ENCODE measurements at places on chromosomes 16 and 17.

DNA sequence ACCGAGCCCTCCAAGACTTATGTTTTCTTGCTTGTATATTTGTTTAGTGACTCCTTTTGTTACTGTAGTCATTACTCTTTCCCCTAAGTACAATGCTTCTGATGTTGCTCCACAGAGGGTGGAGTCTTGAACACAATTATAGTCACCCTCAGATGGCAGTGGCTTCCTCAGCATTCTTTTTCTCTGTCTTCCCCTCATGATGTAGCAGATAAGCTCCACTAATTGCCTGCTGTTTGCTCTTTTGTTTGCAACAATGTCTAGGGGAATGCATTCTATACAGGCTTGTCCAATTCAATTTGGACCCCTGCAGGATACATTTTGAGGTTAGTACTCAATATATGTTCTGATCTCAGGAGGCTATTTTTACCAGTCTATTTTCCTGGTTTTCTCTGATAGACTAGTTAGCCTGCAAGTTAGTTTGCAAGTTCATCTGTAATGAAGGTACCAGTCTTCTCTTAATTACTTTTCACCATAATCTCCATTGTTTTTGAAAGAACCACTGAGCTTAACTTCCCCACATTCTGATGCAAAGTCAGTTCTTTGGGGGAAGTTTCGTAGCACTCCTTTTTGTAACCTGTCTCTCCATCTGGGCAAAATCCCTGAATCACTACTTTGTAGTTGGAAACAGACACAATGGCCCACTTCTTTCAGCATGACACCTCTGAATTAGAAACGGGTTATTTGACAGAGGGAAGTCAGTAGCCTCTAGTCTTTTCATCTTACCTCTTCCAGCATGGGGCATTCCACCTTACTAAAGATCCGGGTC is 1509.2 kb downstream of the CDH11 start:
- no peak for DNase-seq

DNA sequence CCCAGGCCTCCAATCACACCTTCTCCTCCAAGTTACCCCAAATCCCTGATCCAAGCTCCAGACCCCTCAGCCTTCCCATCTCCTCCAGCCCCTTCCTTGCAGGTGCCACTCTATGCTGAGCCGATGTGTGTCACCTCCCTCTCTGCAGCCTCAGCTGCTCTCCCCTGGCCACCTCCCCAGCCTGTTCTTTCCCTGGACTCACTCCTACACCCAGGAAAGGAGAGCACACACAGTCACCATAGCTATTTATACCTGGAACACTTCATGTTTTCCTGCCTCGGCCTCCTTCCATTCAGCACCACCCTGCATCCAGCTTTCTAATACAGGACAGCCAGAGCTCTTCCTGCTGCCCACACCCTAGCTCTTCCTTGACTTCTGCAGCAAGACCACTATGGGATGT is 12.5 kb upstream of the TMEM132E start:
- no peak for DNase-seq

DNA sequence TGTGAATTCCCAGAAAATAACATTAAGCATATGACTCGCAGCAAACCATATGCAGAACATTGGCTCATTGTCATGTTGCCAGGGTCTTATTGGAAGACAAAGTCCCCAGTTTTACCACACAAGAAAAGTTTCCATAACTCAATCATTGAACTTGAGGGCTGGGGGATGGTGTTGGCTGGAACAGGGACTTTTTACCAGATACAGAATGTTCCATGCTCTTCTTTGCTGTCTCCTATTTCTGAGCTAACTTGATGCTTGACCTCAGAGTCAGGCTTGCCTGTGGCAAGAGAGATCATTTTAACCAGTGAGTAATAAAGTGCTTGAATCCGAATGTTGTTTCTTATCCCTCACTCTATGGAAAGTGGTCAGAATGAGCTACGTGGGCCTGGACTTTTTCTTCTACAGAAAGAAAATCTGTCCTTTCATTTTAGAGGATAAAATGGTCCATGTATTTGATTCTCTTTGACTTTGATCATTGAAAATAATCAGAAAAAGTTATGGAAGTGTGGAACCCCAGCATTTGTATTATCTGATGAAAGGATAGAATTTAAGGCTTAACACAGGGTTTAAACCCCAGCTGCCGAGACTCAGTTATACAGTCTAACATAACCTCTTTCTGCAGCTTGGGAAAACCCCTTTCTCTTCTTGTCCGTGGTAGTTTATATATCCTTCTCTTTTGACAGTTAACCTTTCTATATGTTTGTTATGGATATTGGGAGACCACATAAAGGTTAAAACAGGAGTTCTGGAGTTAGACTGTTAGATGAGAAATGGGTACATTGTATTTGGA is 67.0 kb downstream of the TUBD1 start:
- DNase-seq, result no peak

DNA sequence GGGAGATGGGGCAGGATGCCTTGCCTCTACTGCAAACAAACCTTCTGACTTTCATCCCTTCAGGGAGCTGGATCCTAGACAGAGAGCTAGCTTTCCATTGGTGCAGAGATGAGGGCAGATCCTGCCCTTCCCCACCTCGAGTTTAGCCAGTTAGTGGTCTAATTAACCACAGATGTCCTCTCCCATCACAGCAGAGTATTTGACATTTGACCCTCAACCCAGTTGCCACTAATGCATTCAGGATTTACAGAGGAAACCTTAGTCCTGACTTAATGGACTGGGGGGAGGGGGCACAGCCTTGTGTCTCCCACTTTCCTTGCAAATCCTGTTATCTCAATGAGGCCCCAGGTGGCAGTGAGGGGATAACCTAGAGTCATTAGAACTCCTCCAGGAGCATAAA is 10.2 kb downstream of the PIP4K2B start:
- no peak for DNase-seq

DNA sequence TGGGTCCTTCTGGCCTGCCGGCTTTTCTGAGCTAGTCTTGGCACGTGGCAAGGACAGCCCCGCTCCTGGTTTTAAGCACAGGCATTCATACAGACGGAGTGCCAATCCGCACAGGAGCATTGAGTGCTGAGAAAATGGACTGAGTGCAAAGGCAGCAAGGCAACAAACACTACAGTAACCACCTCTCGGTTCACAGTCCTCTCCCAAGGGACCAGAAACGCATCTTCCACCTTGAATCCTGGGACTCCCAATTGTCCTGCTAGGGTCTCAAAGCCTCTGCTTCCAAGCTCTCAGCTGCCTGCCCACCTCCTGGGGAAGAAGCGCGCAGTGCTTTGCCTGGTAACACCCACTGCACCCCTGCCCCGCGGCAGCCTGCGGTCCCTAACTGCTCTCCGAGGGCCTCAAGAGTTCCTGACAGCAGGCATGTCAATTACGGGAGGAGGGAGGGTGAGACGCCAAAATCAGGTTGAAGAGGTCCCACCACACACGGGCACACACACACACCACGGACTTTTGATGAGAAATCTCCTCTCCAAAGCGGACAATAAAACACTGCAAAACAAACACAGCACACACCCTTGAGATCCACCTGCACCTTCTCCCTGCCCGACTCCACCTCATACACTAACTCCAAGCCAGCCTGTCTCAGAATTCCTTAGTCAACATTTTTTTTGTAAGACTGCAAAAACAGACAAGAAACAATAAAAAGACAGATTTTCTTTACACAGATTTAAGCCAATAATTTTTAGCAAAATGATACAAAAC is 15.0 kb downstream of the SLC16A3 start:
- no peak for DNase-seq

- no peak for DNase-seq
Observed at GRCh38 chr17:1945621-1946020, 79.5 kb downstream of the RTN4RL1 start.

DNA sequence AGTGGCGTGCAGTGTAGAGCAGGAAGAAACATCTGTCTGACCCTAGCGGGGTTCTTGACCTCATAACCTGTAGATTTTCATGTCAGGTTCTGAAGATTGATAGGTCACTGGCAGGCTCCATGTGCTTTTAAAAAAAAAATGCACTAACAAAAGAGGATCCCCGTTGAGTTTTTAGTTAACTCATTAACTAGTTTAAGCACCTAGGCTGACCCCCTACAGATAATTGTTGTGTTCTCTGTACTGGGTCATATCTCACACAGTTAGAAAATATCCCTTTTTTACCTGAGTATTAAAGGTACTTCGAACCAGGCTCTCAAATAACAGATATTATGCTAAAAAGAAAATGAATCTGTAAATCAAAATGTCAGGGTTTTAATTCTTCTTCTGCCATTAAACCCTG is 676.6 kb downstream of the CDH11 start:
- DNase-seq, result no peak

DNA sequence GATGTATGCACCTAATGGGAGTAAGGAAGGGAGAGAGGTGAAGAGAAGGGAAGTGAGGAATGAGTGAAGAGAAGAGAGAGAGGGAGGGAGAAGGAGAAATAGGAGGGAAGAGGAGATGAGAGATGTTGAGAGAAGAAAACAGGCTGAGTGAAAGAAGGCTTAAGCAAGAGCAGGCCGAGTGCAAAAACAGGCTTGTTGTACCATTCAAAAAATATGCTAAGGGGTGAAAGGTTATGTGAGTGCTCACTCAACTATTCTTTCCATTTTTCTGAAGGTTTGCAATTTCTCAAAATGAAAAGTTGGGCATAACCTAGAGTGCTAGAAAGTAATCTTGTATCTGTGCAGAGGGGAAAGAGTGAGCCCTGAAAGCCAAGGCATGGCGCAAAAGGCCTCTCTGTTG is 22.9 kb downstream of the RPGRIP1L start:
- no peak for DNase-seq

DNA sequence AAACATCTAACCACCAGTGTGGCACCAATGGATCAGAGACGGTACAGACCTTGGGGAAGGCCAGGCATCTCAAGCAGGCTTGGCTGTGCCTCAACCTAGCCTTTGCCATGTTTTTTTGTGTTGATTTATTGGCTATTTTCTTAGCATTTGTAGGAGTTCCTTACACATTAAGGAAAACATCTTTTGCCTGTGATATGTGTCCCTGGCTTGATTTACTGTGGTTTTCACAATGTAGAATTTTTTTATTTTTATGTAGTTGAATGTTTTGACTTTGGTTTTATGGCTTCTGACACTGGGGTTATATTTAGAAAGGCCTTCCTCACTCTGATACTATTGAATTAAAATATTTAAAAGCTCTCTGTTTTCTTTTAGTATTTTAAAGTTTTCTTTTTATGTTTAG is 132.6 kb downstream of the ZNF423 start:
- DNase-seq, result no peak

- DNase-seq, result peak; percentile 5
Observed at GRCh38 chr16:66604376-66605176, at the start of gene CMTM3. Gene CMTM3 (plus strand): TSS chr16:66604704. CDS start chr16:66604806, 102 bp downstream.

DNA sequence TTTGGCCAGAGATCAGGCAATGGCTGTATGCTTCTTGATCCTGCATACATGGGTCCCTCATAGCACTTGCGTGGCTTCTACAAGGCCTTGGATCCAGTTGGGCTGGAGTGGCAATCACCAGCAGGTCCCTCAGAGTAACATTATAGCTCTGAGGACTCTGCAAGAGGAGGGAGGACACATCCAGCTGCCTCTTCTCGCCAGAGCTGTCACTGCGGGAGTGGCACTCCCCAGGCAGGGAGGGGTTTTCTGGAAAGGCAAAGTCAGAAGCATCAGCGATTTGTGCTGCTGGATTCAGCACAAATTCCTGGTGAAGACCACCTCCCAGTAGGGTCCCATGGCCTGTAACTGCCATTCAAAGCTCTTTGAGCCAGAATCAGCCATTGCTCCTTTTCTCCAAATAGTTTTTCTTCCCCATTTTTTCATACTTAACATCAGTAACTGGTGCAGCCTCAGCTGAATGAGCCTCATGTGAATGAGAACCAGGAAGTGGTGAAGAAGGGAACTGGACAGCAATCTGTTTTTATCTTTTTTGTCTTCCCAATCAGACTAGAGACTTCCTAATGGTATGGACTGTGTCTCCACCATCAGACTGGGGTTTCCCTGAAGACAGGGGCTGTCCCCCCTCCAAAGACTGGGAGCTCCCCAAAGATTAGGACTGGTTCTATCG is 40.6 kb upstream of the HOXB13 start:
- no peak for DNase-seq

DNA sequence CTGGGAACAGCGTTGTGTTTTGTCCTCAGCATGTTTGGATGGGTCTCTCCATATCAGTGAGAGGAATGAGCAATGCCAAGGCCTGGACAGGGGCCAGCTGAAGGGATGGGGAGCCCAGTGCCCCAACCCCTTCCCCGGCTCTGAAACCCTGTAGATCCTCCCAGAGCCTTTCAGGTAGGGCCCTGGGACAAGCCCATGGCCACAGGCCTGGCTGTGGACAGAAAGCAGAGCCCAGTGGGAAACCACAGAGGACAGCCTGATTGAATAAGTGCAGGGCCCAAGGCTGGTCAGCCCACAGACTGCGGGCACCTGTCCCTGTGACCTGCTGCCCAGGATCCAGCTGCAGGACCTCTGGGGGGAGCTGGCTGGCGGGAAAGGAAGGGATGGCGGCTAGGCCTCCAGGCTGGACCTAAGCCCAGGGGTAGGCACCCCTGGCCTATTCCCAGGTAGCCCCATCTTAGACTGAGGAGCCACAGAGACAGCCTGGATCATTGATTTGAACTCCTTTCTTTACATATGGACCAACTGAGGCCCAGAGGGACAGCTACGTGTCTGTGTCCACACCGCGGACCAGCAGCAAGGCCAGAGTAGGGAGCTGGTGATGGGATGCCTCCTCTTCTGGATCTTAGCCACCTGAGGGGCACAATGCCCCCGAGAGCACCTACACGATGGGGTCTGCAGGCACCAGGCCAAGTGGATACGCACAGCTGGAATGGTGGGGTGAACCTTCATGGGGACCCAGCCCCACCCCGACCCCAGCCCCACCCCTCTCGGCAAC is 1.3 kb downstream of the CCDC102A start:
- DNase-seq, result no peak

DNA sequence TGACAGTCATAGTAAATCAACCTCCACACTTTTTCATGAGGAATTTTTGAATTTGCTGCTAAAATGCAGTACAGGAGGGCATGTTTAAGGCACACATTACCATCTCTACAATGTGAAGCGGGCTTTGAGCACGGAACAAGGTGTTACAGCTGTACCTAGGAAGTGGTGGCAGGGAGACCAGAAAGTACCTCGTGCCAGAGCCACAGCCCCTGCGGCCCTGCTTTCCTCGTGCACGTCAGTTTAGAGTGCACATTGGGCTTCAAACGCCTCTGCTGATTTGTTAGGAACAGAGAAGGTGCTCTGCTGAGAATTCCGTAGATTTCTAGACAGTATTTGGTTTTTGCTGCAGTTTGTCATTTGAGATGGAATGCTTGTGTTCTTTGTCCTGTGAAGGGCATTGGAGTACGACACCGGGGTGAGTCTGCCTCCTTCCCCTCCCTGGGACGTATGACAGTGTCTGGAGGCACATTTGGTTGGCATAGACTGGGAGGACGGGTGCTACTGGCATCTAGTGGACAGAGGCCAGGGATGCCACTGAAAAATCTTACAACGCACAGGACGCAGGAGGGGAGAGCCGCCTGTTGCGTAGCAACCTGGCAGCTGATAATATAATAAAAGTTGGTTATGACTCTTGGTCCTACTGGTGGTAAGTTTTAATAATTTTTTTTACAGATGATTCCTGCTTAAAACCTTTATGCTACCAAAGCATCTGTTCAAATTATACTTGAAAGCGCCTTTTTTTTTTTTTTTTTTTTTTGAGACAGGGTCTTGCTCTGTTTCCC is 9.1 kb downstream of the FOXK2 start:
- peak; percentile 74 for DNase-seq

Data from DMS153 (cell line).